ENCODE measurements at places on chromosomes 3 and 15. TPM values are rescaled to one million over a fixed set of nuclear protein-coding genes. Genes with fewer than 3 reads are reported as not detected.

The MRAS gene
- total RNA-seq: 66.0 TPM

The SAMMSON gene
- not detected for total RNA-seq

The HRG gene
- total RNA-seq: not detected

- no peak for DNase-seq
These were observed 65.5 kb downstream of the CORO2B start for GRCh38 chr15:68644083-68644904.

DNA sequence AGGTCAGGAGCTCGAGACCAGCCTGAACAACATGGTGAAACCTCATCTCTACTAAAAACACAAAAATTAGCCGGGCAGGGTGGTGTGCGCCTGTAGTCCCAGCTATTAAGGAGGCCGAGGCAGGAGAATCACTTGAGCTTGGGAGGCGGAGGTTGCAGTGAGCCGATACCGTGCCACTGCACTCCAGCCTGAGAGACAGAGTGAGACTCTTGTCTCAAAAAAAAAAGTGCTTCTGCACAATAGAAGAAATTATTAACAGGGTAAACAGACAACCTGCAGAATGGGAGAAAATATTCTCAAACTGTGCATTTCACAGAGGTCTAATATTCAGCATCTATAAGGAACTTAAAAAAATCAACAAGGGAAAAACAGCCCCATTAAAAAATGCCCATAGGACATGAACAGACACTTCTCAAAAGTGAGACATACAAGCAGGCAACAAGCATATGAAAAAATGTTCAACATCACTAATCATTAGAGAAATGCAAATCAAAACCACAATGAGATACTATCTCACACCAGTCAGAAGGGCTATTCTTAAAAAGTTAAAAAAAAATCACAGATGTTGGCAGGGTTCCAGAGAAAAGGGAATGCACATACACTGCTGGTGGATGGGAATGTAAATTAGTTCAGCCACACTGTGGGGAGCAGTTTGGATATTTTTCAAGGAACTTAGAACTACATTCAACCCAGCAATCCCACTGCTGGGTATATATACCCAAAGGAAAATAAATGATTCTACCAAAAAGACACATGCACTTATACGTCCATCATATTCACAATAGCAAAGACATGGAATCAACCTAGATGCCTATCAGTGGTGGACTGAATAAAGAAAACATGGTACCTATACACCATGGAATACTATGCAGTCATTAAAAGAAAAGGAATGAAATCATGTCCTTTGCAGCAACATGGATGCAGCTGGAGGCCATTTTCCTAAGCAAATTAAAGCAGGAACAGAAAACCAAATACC, 75.5 kb downstream of the MSL2 start:
- DNase-seq: no peak

- no peak for DNase-seq
These were observed 556 bp downstream of the USP19 start for GRCh38 chr3:49120096-49120437.

- no peak for DNase-seq
These were observed 71.2 kb upstream of the SOX14 start for GRCh38 chr3:137692803-137693431.

GRCh38 chr3:172634948-172635347, 75.9 kb downstream of the NCEH1 start:
- DNase-seq: no peak

GRCh38 chr3:108973019-108973418, 19.3 kb upstream of the GUCA1C start:
- no peak for DNase-seq

DNA sequence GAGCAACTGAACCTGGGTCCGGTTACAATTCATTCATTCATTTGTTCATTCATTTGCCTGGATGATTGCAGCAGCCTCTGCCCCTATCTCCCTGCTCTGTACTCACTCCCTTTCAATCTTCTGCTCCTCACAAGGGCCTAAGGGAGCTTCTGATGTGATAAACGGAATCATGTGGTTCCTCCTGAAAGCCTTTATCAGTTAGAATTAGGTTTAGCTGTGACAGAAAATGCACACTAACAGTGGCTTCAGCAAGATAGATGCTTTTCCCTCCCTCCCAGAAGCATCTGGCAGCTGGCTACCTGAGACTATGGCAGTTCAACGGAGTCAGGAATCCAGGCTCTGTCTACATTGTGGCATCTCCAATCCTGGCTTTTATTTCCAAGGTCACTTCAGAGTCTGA, 196.0 kb downstream of the ADAMTS9 start:
- DNase-seq: no peak

Measured in frontal cortex (tissue), 4 donors.